ENCODE measurements at places on chromosomes 2 and 18.

DNA sequence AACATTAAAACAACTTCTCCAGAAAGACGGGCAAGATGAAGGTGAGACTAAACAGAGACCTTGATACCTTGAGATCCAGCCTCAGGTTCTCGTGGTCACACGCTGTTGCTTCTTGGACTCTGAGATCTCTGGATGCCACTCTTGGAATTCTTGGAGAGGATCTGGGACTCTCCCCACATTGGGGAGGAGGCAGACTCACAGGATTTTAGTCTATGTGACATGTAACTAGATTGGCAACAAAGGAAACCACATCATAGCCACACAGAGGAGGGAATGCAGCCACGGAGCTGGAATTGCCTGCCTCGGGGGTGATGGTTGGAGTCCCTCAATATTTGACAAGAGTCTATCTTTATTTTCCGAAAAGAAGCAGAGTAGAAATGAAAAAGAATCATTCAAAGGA lies 78.8 kb upstream of the IGFBP5 start:
- DNase-seq, result no peak

DNA sequence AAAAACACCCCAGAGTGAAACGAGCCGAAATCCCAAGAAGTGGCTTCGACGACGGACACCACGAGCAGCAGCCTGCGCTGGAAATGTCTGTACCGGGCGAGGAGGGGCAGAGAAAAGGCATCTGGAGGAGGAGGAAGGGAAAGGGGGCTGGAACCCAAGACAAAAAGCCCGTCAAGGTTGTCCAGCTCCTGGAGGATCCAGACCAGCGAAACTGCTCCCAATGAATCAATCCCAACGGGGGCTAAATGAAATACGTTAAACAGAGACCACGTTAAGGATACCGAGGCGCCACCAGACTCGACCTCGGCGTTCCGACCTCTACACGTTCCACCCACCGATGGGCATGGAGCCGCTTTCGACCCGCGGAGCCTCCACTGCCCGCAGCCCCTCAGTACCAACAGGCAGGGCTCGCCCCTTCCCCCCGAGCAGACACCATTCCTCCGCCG lies 400 bp downstream of the CCDC88A start:
- DNase-seq, result peak; percentile 45

DNA sequence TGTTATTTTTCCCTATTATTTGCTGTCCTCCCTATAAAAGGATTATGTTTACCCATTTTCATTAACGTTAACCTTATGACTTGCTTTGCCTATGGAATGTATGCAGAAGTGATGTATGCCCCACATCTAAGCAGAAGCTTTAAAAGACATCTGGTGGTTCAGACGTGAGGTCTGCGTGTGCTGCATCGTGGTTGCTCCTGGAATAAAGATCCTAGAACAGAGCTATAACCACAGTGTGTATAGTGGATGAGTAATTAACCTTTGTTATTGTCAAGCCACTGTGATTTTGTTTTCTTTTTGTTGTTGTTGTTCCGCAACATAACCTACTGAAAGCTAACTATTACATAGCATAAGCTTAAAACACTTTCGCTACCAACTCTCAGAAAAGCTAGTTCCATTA lies 20.9 kb upstream of the CFAP36 start:
- DNase-seq, result peak; percentile 7

GRCh38 chr2:7017671-7018281 lies 100.6 kb downstream of the RNF144A start:
- no peak for DNase-seq

DNA sequence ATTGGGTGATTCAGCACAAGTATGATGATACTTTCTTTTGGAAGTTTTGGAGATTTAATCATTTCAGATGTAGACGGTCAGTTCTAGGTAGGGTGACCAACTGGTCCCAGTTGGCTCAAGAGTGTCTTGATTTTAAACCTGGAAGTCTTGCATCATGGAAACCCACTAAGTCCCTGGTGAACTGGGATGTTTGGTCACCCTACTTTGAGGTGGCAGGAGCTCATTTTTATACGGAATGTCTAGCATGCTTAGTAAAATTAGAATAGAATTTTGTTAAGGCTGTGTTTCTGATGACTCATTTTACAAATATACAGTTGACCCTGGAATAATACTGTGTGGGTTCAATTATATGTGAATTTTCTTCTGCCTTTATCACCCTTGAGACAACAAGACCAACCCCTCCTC lies 61.5 kb upstream of the DOCK10 start:
- DNase-seq, result no peak

DNA sequence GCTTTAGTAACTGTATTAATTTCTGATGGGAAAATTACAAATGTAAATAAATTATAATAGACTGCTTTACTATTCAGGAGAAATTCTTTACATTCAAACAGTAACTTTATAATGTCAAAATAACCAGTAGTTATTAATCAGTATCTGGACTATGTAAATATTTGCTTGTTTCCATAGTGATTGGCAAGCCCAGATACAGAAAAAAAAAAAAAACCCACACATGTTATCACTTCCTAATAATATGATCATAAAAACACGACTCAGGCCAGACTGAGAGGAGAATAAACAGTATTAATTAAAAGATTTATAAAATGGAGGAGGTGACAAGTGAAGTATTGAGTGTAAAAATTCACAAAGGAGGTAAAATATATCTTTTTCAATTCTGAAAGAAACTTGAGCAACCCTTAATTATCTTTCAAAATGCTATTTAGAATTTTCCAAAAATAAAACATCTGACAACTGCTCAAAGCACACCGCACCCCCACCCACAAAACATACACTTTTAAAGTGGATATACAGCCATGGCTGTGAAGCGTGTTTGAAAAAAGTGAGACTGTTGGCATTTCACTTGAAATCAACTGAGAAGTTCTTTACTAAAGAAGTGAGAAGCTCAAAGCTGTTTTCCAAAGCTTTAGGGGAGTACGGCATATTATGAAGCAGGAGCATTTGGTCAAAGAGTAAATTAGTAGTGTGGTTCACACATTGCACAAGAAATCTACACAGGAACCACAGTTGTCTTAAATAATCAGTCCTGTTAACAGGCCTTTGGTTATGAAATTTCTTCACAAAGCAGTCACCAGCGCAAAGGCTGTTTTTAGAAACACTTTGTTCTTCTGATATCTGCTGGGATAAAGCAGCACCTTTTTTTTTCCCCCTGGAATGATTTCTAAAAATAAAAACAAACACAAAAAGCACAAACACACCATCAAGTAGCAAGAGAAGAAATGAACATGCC lies 475.8 kb downstream of the TXNL1 start:
- DNase-seq, result no peak

- no peak for DNase-seq
These were observed 1247.5 kb upstream of the ACVR2A start for GRCh38 chr2:146597291-146597690.

DNA sequence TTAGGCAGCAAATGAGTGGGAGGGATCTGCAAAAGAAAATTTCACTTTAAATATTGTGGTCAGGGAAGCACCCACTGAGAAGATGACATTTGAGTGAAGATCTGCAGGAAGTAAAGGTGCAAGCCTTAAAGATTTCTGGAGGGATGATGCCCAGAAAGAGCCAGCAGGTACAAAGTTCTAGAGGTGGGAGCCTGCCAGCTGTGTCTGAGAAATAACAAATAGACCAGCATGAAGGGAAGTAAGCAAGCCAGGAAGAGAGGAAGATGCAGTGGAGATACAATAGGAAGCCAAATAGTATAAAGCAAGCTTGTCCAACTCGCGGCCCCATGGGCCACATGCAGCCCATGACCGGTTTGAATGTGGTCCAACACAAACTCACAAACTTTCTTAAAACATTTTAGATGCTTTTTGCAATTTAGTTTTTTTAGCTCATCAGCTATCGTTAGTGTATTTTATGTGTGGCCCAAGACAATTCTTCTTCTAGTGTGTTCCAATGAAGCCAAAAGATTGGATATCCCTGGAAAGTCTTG lies 489.9 kb downstream of the DCC start:
- DNase-seq, result no peak

DNA sequence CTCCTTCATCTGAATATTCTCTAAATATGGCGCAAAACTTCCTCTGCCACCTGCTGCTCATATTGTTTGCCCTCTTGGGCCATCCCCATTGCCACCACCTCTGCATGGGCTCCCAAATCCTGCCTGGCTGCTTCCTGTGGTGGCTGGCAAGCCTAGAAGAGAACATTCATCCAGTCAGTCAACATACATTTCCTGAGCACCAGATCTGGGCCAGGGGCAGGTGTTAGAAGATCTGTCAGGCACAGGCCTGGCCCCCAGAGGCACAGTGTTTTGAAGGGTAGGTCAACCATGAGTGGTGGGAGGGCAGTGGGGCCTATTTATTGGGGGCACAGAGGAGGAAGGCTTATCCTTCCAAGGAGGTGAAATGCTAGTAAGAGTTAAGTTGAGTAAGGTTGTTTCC lies 73.2 kb downstream of the TMEM247 start:
- no peak for DNase-seq

- no peak for DNase-seq
These were observed 64.3 kb downstream of the CFAP221 start for GRCh38 chr2:119608553-119608952.

- DNase-seq, result no peak
These were observed 53.8 kb downstream of the MARCHF4 start for GRCh38 chr2:216318521-216318874.

DNA sequence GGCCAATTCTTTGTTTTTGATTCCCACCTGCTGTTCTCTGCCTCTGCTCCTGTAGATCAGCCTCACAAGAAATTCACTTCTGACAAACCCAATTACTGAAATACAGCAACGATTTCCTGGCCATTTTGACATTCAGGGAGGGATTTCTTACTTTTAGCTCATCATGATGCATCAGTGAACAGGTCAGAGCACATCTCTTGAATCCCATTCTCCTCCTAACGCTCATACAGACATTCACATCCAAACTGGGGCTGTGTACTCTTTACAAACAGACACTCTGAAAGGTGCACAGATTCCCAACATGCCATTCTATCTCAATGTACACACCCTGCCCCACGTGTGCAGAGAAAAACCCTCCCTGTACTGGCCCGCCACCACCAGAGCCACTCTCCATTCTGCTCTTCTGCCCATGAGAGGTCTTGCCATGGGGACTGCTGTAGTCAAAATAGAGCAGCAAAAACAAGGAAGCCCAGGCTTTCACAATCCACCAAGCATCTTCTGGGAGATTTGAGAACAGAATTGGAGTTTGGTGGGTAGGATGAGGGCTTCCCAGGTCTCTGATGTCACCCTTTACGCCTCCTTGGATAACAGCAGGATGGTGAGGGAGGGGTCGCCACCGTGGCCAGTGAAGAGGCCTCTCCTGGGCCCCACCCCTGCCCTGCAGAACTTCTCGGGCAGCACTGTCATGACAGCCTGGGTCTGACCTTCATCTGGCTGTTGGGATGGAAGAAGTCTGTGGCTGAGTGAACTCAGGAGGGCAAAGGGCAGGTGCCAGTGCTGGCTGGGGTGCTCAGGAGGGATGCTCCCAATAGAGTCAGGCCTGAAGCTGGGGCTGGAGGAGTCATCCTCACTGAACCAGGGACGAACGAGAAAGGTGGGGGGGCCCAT lies 41.9 kb upstream of the ZFP36L2 start:
- no peak for DNase-seq

DNA sequence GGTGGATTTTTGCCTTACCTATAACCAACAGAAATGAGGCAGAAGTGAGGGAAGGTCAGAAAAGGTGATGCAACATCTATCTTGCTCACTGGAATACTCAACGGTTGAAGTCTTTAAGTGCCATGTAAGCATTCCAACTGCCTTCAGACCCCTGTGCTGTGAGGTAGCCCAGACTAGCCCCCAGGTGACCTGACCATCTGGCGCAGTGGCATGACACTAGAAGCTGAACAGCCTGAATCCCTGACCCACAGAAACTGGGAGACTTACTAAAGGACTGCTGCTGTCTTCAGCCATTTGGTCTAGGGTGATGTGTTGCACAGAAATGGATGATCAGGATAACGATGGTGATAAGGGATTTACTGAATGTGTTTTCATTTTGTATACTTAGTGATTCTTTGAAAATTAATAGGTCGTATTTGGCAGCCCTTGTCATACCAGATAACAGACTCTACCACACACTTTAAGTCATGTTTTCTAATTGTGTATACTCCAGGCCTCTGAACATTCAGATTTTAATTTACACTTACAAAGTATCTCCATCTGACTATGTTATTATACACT lies 161.5 kb downstream of the STK39 start:
- DNase-seq, result no peak
